ENCODE measurements at places on chromosomes 11 and 22. TPM values are rescaled to one million over a fixed set of nuclear protein-coding genes. Genes with fewer than 3 reads are reported as not detected.

RHOD gene
- 33.5 TPM for total RNA-seq

DSCAML1 gene
- 1.6 TPM for total RNA-seq

ANO5 gene
- 1.7 TPM for total RNA-seq

KRTAP5-7 gene
- not detected for total RNA-seq

MFNG gene
- 7.1 TPM for total RNA-seq

ANGPTL5 gene
- total RNA-seq, result not detected

DNA sequence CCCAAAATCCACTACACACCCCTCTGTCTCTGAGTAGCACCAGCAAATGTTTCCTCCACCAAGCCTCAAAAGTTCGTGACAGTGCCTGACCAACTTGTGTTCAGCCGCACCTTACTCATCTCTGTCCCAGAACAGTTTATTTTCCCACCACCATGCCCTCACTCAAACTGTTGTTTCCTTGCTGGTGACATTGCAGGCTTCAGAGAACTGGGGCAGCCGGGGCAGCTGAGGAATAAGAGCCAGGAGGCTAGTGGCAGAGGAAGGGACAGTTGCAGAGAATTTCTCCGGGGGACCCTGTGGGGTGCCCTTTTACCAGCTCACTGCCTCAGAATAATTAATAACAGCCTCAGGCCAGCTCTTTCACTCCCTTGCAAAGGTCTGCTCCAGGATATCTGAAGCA lies 709 bp upstream of the KCNE3 start:
- no peaks in the 10 kb centered on the region for H3K4me1 ChIP-seq
- peaks cover 8% of the 10 kb centered on the region for H3K27me3 ChIP-seq
- no peaks in the 10 kb centered on the region for H3K36me3 ChIP-seq
- DNase-seq, result no peak
- H3K4me3 ChIP-seq, result no peak overlapping the region

DNA sequence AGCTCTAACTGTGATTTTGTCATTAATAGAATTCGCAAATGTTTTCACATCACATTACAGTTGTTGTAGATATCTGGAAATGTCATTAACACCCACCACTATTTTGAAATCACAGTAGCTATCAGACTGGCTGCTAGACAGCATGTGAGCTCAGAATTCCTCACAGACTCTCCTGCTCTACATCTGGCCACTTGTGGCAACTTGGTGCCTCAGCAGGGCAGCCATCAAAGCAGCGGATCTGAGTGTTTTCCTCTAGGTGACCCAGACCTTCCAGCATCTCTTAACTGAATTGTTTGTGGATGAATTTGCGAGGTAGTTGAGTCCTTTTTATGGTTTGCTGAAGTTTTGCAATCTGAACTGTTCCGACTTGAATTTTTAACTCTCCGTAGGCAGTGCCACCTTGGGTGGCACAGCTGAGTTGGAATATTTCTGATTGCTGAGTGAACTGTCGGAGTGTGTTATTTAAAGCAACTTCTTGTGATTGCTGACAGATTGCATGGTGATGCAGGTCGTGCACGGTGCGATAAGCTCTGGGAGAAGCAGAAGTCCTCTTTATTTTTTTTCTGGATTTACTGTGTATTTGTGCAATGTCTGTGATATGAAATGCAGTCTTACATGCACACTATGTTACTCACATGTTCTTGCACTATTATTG lies 114.0 kb upstream of the PLET1 start:
- no peaks in the 10 kb centered on the region for H3K4me1 ChIP-seq
- H3K27ac ChIP-seq, result no peak overlapping the region
- H3K36me3 ChIP-seq, result no peaks in the 10 kb centered on the region
- peaks cover 9% of the 10 kb centered on the region for H3K27me3 ChIP-seq
- H3K4me3 ChIP-seq, result no peak overlapping the region

GRCh38 chr11:3134218-3134621 lies 30.9 kb downstream of the OSBPL5 start:
- no peaks in the 10 kb centered on the region for H3K27me3 ChIP-seq
- H3K27ac ChIP-seq, result no peak overlapping the region
- no peak overlapping the region for H3K4me3 ChIP-seq
- DNase-seq, result no peak
- H3K4me1 ChIP-seq, result no peaks in the 10 kb centered on the region
- no peaks in the 10 kb centered on the region for H3K36me3 ChIP-seq

DNA sequence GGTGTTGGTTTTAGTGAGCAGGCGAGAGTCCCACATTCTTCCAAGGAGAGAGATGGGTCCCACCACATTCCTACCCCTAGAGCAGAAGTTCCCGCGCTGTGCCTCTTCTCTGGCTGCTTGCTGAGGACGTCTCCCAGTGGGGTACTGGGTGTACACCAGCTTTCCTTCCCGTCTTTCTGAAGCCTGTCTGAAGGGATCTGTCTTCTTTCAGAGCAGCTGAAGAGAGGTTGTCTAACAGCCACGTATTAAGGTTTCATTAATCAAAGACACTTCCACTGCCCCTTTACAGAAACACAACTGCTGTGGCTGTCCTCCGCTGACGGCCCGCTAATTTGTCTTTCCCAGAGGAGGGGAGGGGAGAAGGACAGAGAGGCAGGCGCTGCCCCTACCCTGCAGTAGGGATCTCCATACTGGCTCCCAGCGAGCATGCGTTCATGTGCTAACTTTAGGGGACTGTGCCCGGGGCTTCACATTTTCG lies 56.0 kb downstream of the ZBTB16 start:
- no peak for DNase-seq
- H3K4me1 ChIP-seq, result no peaks in the 10 kb centered on the region
- peaks cover 40% of the 10 kb centered on the region for H3K27me3 ChIP-seq
- H3K27ac ChIP-seq, result no peak overlapping the region
- H3K36me3 ChIP-seq, result no peaks in the 10 kb centered on the region
- H3K4me3 ChIP-seq, result no peak overlapping the region

GRCh38 chr11:58152781-58153180 lies 27.5 kb upstream of the OR9I1 start:
- no peaks in the 10 kb centered on the region for H3K4me1 ChIP-seq
- no peaks in the 10 kb centered on the region for H3K36me3 ChIP-seq
- H3K4me3 ChIP-seq, result no peak overlapping the region
- DNase-seq, result no peak

- no peaks in the 10 kb centered on the region for H3K36me3 ChIP-seq
- DNase-seq, result no peak
- peak within 1 kb of the TSS; percentile 98 for H3K27ac ChIP-seq
- H3K27me3 ChIP-seq, result no peaks in the 10 kb centered on the region
Measured at GRCh38 chr11:67372993-67373647, at the start of gene CLCF1. TSS of gene CLCF1 (minus strand) at chr11:67373598. CDS start at chr11:67373539, 59 bp downstream.

- no peak overlapping the region for H3K4me3 ChIP-seq
- no peak for DNase-seq
- H3K36me3 ChIP-seq, result no peaks in the 10 kb centered on the region
- no peaks in the 10 kb centered on the region for H3K4me1 ChIP-seq
- no peaks in the 10 kb centered on the region for H3K27me3 ChIP-seq
Measured at GRCh38 chr11:54558919-54559318, 44.9 kb downstream of the OR4C46 start.

- H3K4me1 ChIP-seq, result no peaks in the 10 kb centered on the region
- no peak for DNase-seq
- no peak overlapping the region for H3K27ac ChIP-seq
- no peaks in the 10 kb centered on the region for H3K36me3 ChIP-seq
Measured at GRCh38 chr11:125136001-125136400, 24.6 kb upstream of the TMEM218 start.

DNA sequence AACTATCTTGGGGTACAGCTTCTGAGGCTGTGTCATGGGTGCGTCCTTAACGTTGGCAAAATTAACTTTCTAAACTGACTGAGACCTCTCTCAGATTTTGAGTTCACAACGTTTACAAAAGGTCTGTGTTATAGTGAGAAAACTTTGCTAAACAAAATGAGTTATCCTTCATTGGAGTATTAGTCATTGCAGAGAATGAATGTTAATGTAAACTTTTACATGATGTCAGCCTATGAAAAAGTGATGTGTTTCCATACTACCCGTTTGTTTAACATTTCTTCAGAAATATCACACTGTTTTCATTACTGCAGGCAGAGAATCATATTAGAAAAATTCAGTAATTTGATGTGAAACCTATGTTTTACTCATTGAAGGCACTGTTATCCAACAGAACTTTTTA lies 32.1 kb downstream of the HSD17B12 start:
- H3K4me1 ChIP-seq, result no peaks in the 10 kb centered on the region
- no peak for DNase-seq
- H3K36me3 ChIP-seq, result no peaks in the 10 kb centered on the region
- no peak overlapping the region for H3K4me3 ChIP-seq
- H3K27me3 ChIP-seq, result no peaks in the 10 kb centered on the region
- H3K27ac ChIP-seq, result no peak overlapping the region

DNA sequence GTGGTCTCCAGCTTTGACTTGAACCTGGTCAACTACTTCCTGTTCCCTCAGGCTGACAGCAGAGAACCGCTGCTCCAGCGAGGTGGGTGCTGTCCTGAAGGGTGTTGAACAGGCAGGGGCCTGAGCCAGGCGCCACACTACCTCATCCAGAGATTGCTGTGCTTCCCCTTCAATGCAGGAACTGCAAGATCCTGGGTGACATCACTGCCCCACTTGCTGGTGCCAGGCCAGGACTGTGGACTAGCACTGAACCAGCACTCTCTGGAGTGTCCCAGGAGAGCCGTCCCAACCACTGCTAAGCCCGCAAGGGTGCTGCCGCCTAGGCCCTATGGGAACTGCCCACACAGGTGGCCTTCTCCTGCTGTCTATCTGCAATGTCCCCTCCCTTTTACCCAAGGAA lies 51.7 kb downstream of the GAB4 start:
- no peaks in the 10 kb centered on the region for H3K4me1 ChIP-seq
- H3K4me3 ChIP-seq, result no peak overlapping the region
- no peak overlapping the region for H3K27ac ChIP-seq
- no peak for DNase-seq
- H3K27me3 ChIP-seq, result no peaks in the 10 kb centered on the region
- no peaks in the 10 kb centered on the region for H3K36me3 ChIP-seq

GRCh38 chr11:32008880-32009551 lies 81.9 kb upstream of the RCN1 start:
- no peak for DNase-seq
- H3K27me3 ChIP-seq, result peaks cover 16% of the 10 kb centered on the region
- no peaks in the 10 kb centered on the region for H3K4me1 ChIP-seq
- H3K4me3 ChIP-seq, result no peak overlapping the region

DNA sequence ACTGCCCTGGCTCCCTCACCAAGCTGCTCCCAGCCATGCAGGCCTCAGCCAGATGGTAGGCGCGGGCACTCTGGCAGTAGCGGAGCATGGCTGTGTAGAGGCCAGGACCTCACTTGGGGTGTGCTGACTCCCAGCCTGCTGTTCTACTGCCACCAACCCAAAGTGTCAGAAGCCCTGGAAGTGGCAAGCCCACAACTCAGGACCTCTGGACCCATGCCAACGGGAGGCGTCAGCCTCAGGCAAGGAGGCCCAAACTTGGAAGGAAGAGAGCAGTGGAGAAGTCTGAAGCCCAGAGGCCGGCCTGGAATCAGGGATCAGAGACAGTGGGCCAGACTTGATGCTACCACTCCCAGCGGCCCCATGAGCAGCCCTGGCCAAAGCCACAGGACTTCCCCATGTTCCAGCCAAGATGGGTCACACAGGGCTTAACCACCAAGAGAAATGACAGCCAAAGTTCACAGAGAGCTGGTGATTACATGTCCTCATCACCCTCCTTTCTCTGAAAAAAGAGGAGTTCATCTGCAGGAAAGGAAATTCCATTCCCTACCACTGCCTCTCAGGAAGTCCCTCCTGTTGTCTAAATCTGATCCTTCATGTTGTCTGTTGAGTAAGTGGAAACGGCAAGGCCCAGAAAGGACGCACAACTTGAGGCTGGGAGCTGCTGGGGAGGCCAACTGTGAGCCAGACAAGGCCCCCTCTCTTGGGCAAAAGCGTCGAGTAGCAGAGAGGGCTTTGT lies 4.4 kb downstream of the ARRB1 start:
- no peak overlapping the region for H3K4me3 ChIP-seq
- H3K27me3 ChIP-seq, result no peaks in the 10 kb centered on the region
- peaks cover 85% of the 10 kb centered on the region for H3K4me1 ChIP-seq
- H3K27ac ChIP-seq, result peak overlapping the region; percentile 96
- DNase-seq, result no peak

DNA sequence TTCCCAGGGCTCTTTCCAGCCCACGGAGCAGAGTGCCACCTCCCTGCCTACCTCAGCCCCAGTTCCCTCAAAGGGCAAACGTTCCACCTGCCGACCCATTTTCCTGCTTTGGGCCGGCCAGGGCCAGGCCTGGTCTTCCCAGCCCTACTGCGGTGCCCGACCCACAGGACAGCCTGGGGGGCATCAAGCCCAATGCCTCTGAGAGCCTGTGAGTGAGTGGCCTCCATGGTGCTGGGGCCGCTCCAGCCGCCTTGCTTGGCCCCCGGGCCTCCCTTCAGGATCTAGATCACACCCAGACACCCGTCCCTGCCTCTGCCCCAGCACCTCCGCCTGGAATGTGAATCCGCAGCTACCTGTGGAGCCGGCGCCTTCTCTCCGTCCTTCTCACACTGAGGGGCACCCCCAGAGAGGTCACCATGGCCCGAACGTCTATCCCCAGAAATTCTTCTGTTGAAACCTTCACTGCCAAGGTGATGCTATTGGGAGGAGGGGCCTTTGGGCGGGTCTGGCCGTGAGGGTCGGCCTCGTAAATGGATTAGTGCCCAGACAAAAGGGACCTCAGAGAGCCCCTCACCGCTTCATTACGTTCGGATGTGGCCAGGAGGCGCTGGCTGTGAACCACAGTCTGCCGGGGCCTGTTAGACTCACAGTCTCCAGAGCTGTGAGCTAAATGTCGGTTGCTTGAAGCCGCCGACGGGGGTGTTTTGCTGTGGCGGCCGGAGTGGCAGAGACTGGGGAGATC lies 36.2 kb upstream of the BRSK2 start:
- no peaks in the 10 kb centered on the region for H3K27me3 ChIP-seq
- DNase-seq, result no peak
- peak overlapping the region; percentile 3 for H3K4me3 ChIP-seq
- no peaks in the 10 kb centered on the region for H3K36me3 ChIP-seq
- peak overlapping the region; percentile 70 for H3K27ac ChIP-seq

- no peaks in the 10 kb centered on the region for H3K27me3 ChIP-seq
- H3K4me1 ChIP-seq, result no peaks in the 10 kb centered on the region
- no peak overlapping the region for H3K27ac ChIP-seq
- no peak for DNase-seq
- H3K4me3 ChIP-seq, result no peak overlapping the region
- H3K36me3 ChIP-seq, result no peaks in the 10 kb centered on the region
Measured at GRCh38 chr22:43200031-43200430, 13.1 kb upstream of the TTLL12 start.

GRCh38 chr11:93072229-93072914 lies 102.9 kb downstream of the MTNR1B start:
- no peak overlapping the region for H3K4me3 ChIP-seq
- no peak for DNase-seq
- H3K4me1 ChIP-seq, result no peaks in the 10 kb centered on the region
- H3K27me3 ChIP-seq, result no peaks in the 10 kb centered on the region
- H3K36me3 ChIP-seq, result no peaks in the 10 kb centered on the region

GRCh38 chr11:44112091-44112821 lies 16.8 kb downstream of the EXT2 start:
- no peak for DNase-seq
- no peaks in the 10 kb centered on the region for H3K36me3 ChIP-seq
- H3K4me3 ChIP-seq, result no peak overlapping the region
- no peaks in the 10 kb centered on the region for H3K4me1 ChIP-seq
- no peak overlapping the region for H3K27ac ChIP-seq

All from Panc1 (cell line).